Kidney tubule cell (primary cell): ENCODE measurements at places on chromosomes 12 and 14.

GRCh38 chr14:102486513-102487203 lies 22.9 kb downstream of the ANKRD9 start:
- no peak for DNase-seq

GRCh38 chr12:27602516-27602915 lies 78.5 kb downstream of the PPFIBP1 start:
- DNase-seq: no peak

- DNase-seq: no peak
Measured at GRCh38 chr12:119327471-119327870, 7.1 kb upstream of the CCDC60 start.

GRCh38 chr12:25271486-25272098 lies 20.9 kb upstream of the KRAS start:
- DNase-seq: no peak

DNA sequence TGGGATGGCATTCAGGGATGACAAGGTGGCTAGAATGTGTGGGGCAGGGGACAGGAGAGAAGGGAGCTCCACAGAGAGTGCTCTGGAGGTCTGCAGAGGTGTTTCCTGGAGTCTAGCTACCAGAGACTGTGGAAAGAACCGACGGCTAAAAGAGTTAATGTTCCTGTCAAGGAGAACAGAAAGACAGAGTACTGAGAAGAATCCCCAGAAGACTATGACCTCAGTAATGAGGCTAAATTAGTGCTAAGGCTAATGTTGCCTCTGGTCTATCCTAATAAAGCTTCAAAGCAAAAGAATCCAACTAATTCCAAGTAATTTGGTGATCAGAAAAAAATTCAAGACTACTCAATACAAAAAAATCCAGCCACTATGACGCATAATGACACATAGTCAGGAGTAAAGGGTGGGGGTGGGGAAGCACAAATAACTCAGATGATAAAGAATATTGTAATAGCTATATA lies 44.7 kb downstream of the FERMT2 start:
- peak; percentile 84 for DNase-seq

- no peak for DNase-seq
Measured at GRCh38 chr12:102977945-102978706, 20.7 kb downstream of the ASCL1 start.

DNA sequence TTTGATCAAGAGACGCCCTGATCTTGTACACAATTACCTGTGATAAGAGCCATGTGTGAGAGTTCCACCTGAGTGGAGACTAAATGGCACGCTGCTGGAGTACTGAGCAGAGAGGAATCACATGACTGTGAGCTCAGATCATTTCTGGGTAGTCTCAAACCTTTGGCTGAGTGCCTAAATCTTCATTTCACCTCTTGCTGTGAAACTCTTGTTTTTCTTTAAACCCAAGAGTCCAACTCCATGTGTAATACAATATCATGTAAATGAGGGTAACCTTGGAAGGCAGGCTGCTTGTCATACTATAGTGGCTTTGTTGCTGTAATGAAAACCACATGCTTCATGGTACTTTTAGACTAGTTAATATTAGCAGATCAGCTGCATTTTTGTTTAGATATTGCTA lies 156.9 kb downstream of the CAND1 start:
- peak; percentile 87 for DNase-seq

- no peak for DNase-seq
Measured at GRCh38 chr12:76244300-76244699, 103.9 kb downstream of the BBS10 start.

GRCh38 chr14:65002586-65003210 lies 16.0 kb downstream of the FNTB start:
- peak; percentile 13 for DNase-seq

DNA sequence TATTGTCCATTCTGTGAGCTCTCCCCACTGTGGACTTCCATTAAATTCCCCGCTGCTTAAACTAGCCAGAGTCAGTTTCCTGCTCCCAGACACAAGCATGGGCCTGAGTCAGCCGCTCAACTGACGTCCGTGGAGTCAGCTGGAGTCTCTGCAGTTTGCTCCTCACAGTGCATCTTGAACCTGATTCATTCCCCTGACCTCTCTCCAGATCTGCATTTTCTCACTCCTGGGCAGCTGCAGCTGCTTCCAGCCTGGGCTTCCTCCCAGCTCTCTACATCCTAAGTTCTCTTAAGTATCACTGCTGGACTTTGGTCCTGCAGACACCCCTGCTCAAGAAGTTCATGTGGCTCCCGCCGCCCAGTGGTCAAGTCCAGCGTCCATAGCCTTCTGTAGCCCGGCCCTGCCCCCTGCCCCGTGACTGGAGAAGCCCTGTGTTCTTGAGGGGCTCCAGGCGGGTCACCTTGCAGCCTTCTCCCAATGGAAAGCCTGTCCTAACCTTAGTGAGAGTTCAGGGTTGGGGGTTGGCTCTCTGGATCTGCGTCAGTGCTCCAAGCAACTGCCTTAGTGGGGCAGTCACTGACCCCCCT lies 20.0 kb downstream of the NFKBIA start:
- DNase-seq: peak; percentile 89

DNA sequence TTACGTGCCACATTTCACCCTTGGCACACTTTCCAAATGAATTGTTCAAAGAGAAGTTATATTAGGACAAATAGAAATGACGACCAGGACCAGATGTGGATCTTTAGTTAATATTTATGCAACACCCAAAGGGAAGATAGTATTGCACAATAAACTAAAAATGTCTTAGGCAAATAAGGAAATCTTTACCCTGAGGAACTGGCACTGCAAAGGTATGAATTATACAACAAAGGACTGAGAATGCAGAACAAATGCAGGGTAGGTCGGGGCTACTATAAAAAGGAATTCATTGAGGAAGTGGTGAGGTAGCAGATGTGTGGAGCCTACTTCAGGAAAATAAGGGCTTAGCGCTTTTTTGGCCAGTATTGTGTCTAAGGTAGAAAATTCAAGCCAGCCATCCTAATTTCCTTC lies 3.9 kb upstream of the TMTC2 start:
- DNase-seq: no peak

DNA sequence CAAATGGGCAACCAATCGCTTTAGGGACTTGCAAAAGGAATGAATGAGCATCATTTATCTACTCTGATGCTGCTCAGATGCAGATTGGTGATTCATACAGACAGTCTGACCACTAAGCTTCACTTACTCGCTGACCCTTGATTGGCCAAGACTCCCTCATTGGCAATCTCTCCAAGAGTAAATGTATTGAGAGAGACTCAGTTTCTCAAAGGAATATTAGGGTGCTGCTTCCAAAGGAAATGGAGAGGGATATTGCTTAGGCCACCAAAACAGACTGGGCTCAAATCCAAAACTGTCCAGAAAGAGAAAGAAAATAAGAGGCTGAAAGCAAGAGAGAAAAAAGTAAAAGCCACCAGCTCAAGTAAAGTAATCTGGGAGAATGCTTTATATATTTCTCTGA lies 785.2 kb downstream of the GALC start:
- no peak for DNase-seq

- DNase-seq: no peak
Measured at GRCh38 chr14:92549859-92550230, 36.3 kb downstream of the RIN3 start.

- DNase-seq: no peak
Measured at GRCh38 chr12:110062241-110062640, 13.9 kb upstream of the C12orf76 start.

DNA sequence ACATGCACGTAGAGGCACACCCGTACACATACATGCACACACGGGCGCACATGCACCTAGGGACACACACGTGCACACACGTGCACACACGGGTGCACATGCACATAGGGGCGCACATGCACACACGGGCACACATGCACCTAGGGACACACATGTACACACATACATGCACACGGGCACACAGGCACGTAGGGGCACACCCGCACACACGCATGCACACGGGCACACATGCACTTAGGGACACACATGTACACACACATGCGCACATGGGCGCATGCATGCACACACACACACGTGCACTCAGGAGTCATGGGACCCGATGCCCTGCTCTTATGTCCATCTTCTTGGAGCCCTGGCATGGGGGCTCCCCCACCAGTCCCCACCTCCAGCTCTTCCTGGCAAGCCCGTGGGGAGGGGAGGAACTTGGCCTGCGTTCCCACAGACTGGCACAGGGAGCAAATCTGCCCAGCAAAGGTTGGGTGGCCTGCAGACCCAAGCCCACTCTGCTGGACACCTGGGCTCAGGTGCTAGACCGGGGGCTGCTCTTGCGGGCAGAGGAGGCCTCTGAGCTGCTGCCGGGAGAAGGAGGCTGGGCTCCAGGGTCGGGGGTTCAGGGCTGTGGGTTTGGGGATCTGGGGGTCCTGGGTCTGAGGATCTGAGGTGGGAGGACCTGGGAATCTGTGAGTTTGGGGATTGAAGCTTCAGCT lies 51.4 kb downstream of the KIF26A start:
- no peak for DNase-seq

GRCh38 chr12:107330831-107331431 lies 237.6 kb upstream of the CRY1 start:
- no peak for DNase-seq

DNA sequence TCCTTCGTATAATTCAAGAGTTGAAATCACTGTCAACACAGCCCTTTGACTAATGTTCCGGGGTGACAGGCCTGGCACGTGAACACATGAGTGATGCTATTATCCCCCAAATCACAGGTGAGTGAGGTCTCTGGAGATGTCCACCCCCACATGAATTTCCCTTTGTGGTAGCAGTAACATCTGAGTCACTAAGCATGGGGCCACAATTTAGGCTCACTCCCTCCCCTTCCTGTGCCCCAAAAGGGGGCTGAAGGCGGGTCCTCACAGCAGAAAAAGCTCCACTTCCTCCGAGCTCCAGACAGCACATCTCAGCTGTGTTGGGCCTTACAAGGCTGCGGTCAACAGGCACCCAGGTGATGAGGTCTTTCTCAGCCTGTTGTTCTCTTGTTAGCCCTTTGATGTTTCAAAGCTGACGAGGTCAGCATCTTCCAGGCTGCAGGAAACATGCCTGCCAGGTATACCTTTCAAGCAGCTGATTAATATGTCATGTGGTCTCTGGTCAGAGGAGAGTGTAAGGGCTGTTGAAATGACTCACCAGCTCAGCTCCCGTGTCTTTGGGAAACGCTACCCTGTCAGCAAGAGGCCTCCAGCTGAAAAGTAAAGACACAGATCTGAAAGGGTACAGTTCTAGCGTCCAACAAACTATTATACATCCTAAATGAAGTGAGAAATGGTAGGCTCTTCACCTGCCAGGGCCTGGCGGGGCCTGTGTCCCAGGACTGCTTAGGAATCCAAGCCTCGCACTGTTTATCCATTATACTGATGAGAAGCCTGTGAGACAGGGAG lies 107.3 kb downstream of the ZFP36L1 start:
- peak; percentile 99 for DNase-seq

- DNase-seq: peak; percentile 84
Measured at GRCh38 chr14:50107850-50108249, 8.5 kb downstream of the VCPKMT start.

DNA sequence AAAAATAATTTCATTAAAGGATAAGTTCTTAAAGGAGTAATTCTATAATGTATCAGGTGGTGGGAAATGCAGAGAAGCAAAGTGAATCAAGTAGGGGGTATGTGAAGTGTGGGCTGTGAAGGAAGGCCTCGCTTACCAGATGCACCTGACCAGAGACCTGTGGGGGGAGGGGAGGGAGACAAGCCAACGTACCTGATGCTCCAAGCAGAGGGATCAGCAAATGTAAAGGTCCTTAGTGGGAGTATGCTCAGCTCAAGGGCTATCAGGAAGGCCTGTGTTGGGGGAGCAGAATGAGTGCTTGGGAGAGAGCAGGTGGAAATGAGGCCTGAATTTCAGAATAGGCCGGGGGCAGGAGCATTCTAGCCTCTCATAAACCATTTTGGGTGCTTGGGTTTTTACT lies 57.1 kb downstream of the ANO4 start:
- DNase-seq: no peak
